ENCODE measurements at places on chromosomes 1 and 21.

DNA sequence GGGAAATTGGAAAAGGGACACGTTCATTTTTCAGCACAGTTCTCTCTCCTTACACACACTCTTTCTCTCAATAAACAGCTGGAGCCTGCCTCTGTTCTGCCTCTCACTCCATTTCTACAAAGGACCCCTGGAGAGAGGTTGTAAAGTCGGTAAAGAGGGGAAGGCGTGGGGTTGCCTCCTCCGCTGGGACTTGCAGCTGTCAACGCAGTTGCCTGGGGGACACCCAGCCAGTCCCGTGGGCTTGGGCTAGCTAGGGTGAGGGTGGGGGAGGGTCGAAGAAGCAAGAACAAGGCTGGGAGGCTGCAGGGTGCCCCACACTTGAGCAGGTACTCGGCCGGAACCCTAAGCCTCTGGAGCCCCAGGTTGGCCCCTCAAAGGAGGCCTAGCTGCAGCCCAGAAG, 27.6 kb downstream of the C1orf216 start:
- DNase-seq = peak; percentile 69

- DNase-seq = no peak
These were observed 5.1 kb downstream of the DNAJB4 start for GRCh38 chr1:78009836-78010235.

GRCh38 chr1:184395370-184395769, 8.5 kb downstream of the C1orf21 start:
- DNase-seq = no peak

GRCh38 chr1:94130851-94131595, 10.1 kb upstream of the ABCA4 start:
- DNase-seq = no peak

- peak; percentile 54 for DNase-seq
These were observed 371.2 kb downstream of the NPHP4 start for GRCh38 chr1:5620997-5621396.

DNA sequence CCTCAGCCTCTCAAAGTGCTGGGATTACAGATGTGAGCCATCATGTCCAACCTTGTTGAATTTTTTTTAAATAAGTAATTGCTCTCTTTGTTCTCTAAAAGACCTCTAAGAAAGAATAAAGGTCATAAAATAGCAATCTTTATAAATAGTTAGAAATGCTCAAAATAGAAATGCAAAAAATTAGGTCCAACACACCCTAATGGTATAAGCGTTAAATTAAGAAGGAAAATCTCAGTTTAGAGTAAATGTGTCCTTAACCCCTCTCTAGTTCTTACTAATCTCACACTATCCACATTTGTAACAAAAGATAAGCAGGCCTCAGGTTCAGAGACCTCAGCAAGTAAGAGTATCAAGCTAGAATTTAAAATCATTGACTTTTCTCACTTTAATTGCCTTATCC, 38.3 kb upstream of the GLIS1 start:
- DNase-seq = no peak

- no peak for DNase-seq
These were observed 9.7 kb downstream of the ZMPSTE24 start for GRCh38 chr1:40267767-40268187.

GRCh38 chr1:168260393-168260792, 20.3 kb upstream of the TBX19 start:
- peak; percentile 19 for DNase-seq

Data from SJCRH30 (cell line).